ENCODE measurements at places on chromosomes 5 and 9.
A peak's percentile ranks its signal among the peaks of the same experiment; 100 is the strongest.

DNA sequence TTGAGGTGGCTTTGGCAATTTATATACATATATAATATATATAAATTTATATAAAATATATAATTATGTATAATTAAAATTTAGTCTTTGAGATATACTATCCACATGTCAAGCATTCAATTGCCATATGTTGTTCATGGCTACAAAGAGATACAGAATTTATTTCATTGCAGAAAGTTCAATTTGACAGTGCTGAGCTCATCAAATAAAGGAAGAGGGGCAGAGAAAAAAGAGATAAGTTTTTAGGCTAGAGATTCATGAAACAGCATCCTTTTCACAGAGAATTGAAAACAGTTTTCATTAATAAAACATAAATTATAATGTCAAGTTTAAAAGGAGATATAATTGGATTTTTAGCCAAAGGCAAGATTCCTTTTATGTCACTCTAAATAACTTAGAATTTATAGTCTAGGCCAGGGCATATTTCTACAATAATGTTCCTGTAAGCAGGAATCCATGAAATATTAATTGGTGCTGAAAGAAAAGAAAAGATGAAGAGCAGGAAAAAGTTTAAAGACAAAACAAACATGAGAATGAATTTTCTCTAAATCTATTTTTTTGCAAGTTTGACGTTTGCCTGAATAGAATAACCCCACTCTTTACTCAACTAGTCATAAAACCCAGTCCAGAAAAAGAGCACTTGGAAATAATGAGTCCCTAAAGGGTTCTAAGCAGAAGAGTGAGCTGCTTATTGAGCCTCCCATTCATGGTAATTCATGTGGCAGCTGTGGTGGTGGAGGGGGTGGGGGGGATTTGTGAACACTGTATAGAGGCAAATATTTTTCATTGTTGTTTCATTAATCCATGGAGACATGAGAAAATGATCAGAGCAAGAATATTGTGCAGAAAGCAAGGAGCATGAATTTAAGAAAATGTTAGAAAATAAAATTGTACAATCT lies 1279.5 kb downstream of the CDH12 start:
- DNase-seq, result no peak

- no peak for DNase-seq
Measured at GRCh38 chr5:122183098-122183787, 53.9 kb downstream of the ZNF474 start.

- no peak for DNase-seq
Measured at GRCh38 chr9:114231273-114231672, 75.9 kb downstream of the COL27A1 start.

DNA sequence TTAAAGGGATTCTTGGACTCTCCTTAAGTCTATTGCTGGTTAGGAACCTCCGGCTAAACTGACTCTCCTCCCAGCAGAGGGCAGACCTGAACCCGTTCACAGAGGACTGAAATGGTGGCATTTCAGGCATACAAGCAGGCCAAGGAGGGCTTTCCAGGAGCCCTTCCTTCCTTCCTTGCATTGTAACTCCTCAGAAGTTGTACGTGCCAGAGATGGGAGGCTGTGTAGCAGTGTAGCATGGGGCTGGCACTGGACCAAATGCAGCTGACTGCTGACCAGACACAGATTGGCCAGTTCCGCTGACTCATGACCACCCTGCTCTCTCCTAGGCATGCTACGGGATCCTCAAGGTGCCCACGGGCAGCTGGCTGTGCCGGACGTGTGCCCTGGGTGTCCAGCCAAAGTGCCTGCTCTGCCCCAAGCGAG lies 36.4 kb downstream of the JADE2 start:
- DNase-seq, result no peak

DNA sequence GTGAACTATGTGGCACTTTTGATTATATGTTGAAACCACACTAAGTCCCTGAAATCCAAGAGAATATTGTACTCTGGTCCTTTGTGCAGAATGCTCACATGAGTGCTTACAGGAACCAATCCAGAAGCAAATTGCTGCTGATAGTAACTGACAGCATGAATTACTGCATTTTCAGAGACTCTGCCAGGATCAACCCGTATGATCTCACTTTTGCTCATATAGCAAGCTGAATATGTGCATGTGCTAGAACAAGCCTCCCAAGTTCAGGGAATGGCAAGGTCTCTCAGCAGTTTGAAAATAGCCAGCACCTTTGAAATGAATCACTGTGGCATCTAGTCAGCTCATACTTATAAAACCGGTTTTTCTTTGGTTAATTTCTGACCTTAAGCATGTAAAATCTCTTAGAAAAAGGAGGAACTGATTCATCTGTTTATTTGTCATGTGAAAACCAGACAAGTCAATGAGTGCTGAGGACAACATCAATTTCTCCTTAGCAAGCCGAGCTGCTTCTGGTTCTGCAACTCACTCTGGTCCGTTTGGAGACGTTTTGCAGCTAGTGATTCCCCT lies 215.7 kb upstream of the ELL2 start:
- DNase-seq, result no peak

- DNase-seq, result no peak
Measured at GRCh38 chr5:98804066-98804465, 30.6 kb downstream of the RGMB start.

- no peak for DNase-seq
Measured at GRCh38 chr5:138038826-138039225, 5.9 kb upstream of the FAM13B start.

DNA sequence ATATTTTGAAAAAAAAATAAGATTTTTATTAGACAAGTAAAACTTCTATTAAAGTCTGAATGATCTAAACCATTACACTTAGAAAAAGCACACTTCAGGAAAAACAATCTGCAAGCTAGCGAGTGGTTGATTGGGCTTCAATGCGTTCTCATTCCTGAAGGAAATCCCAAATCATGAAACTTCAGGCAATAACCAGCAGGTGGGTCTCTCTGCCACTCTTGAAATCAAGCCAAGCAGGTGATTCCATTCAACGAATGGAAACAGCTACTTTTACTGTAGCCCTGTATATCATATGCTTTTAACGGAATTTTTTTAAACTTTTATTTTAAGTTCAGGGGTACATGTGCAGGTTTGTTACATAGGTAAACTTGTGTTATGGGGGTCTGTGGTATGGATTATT lies 234.5 kb upstream of the TRPM3 start:
- no peak for DNase-seq

- no peak for DNase-seq
Measured at GRCh38 chr9:8251566-8251965, 452.0 kb upstream of the DMAC1 start.

GRCh38 chr5:138832218-138832617 lies 42.9 kb downstream of the LRRTM2 start:
- no peak for DNase-seq

DNA sequence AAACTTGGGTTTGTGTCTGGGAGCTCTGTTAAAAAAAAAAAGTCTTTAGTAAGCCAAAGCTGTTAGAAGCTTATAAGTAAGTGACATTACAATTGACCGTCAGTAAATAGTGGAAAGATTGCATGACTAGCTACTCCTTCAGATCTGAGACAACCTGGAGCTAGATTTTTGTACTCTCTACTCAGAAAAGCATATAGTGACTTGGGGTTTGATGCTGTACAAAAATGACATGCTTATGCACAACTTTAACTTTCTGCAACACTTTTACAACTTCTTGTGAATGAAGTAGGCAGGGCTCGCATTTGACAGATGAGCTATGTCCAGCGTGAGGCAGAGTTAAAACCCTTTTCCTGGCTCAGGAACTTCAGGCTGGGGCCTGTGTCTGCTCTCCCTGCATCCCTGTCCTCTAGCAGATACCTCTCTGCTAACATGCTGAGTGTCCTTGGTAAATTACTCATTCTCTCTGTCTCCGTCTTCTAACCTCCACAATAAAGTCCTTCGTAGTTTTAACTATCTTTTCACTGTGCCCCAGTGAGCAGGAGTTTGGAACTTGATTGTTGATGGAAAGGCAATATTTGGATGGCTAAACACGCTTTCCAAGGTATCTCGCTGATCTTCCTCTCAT lies 471 bp upstream of the GHR start:
- no peak for DNase-seq

DNA sequence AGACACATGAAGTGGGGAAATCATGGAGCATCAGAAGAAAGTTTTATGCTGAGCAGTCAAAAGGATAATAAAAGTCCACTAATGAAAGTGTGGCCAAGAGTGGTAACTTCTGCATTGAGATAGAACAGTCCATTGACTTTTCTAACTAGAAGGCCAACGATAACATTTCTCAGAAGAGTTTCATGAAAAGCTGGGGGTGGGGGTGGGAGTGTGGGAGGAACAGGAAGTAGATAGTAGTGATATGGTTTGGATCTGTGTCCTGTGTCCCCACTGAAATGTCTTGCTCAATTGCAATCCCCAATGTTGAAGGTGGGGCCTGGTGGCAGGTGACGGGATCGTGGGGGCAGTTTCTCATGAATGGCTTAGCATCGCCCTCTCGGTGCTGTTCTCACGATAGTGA lies 36.2 kb upstream of the SNAPC3 start:
- no peak for DNase-seq

GRCh38 chr9:33867747-33868439 lies 50.9 kb downstream of the UBE2R2 start:
- no peak for DNase-seq

GRCh38 chr5:90336752-90337151 lies 72.8 kb downstream of the CETN3 start:
- no peak for DNase-seq

GRCh38 chr5:74251141-74252035 lies 389.1 kb downstream of the ENC1 start:
- no peak for DNase-seq

DNA sequence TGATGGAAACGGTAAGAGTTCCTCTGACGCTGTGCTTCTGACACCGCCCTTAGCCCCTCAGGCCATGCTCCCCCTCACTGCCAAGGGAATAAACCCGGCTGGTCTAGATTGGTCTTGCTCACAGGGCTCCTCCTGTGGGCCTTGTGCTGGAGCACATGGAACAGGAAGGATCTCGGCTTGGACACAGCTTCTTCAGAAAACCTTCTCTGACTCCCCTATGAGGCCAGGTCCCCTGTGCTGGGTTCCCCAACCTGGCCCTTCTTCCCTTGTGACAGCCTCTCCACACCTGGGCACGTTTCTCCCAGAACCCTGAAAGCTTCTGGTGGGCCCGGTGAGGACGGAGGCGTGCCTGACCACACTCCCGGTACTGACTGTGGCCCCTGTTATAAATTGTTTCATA lies 8.2 kb downstream of the SPATA31E1 start:
- no peak for DNase-seq

- DNase-seq, result no peak
Measured at GRCh38 chr5:67793966-67794365, 421.6 kb upstream of the PIK3R1 start.

DNA sequence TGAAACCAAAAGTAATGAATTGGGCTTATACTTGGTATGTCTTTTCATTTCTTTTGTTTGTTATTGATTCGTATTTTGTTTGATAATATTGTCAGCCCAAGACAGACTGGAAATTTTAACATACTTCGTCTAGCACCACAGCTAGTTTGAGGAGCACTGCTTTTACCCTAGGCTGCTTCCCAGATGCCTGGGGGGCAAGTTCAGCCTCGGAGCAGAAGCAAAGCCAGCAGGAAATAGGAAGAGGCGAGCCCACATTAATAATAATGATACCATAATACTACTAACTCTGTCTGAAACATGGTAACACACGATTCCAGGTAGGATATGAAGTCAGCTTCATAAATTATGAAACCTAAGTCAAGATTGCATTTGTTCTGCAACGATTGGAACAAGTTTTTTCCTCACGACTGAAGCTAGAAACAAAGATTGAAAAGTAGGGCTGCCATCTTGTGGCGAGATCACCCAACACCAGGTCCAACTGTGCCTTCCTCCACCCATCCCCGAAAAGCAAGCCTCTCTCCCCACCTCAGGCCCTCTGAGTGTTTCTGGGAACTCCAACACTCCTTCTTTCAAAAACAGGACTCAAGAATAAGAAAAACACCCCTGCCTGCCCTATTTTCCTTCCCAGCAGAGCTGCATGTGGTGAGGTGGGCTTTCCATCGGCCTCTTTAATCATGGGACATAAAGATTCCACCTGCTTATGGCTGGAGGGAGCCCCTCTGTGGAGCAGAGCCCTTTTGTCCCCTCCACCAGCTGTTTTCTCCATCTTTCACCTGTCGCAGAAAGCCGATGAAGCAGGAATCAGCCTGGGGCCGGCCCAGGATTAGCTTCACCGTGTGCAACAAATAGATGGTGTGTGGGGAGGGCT lies 236.4 kb downstream of the CAAP1 start:
- no peak for DNase-seq

DNA sequence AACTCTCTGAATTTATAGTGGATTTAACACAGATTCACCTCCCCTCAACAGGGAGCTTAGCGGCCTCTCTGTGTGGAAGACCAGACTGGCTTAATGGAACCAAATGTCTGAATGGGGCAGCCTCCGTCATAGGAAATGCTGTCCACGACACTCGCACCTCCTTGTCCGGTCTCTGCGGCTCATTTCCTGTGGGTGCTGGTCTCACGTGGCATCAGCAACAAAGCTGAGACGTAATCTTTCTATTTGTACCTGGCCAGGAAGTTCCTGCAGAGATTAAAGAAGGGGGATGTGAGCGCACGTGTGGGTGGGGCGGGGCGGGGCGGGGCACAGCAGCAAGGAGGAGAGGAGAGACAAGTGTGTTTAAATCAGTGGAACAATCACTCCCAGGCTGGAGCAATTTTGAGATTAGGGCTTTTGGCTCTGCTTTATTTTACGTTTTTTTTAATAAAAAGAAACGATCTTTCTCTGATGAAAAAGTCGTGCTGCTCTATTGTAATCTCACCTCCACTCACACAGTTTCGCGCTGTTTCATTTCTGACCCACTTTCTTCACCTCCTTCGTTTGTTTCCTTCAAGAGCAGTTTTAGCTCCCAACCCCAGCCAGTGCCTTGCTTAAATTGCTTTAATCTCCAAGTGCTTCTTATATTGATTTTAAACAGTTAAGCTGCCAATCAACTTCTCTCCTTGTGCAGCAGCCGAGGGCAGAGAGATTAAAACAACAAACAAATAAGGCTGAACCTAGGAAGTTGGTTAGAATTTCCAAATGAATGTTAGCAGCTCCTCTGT lies 132.2 kb upstream of the ASTN2 start:
- no peak for DNase-seq

DNA sequence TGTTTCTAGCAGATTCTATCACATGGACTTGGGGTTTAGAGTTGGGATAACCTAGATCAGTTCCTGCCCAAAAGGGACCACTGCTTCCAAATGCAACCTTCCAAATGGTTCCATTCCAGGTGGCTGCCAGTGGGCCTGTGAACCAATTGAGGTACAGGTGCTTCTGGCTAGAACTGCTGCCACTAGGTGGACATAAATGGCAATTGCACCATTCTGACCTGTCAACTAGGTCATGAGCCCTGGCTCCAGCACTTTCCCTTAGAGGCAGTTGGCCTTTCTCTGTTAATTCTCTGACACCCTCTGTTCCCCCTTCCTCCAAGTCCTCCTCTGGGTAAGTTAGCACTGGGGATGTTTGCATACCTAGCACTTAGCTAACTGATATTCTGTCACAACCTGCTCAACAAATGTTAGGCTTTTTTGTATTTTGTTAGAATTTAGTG lies 16.6 kb upstream of the HEMGN start:
- peak; percentile 28 for DNase-seq

- DNase-seq, result peak; percentile 47
Measured at GRCh38 chr9:97038611-97039513, at the start of gene CTSV. TSS of gene CTSV (minus strand) at chr9:97039142. CDS start at chr9:97038043, 1,099 bp downstream.

- DNase-seq, result no peak
Measured at GRCh38 chr9:21252721-21253547, 13.1 kb upstream of the IFNA14 start.

- DNase-seq, result no peak
Measured at GRCh38 chr5:34411470-34412346, 244.4 kb upstream of the RAI14 start.

- no peak for DNase-seq
Measured at GRCh38 chr9:106438928-106439327, 424.0 kb upstream of the ZNF462 start.

All from activated T-cell treated with anti-CD3 and anti-CD28 coated beads for 1 hour (primary cell).